ENCODE measurements at places on chromosomes 3 and 15.

DNA sequence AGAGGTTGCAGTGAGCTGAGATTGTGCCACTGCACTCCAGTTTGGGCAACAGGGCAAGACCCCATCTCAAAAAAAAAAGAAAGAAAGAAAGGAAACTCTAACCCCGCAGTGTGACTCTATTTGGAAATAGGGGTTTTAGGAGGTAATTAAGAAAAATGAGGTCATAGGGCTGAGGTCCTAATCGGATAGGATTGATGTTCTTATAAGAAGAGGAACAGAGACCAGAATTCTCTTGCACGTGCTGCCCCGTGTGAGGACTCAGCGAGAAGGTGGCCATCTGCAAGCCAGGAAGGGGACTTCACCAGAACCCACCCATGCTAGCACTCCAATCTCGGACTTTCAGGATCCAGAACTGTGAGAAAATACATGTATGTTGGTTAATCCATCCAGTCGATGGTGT lies 25.8 kb downstream of the KLHL6 start:
- no peak for DNase-seq

DNA sequence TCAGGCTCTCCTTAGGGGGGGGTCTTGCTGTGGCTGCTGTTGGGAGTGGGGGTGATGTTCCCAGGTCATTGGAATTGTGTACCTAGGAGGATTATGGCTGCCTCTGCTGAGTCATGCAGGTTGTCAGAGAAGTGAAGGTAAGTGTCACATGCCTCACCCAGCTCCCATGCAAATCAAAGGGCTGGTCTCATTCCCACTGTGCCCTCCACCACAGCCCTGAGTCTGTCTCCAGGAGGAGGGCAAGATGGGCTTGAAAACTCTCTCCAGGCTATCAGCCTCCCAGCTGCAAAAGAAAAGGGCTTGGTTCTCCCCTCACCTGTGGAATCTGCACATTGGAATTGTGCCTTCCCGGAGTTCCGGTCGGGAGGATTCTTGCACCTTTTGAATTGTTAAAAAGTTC lies 580.5 kb downstream of the NSUN3 start:
- DNase-seq, result no peak

DNA sequence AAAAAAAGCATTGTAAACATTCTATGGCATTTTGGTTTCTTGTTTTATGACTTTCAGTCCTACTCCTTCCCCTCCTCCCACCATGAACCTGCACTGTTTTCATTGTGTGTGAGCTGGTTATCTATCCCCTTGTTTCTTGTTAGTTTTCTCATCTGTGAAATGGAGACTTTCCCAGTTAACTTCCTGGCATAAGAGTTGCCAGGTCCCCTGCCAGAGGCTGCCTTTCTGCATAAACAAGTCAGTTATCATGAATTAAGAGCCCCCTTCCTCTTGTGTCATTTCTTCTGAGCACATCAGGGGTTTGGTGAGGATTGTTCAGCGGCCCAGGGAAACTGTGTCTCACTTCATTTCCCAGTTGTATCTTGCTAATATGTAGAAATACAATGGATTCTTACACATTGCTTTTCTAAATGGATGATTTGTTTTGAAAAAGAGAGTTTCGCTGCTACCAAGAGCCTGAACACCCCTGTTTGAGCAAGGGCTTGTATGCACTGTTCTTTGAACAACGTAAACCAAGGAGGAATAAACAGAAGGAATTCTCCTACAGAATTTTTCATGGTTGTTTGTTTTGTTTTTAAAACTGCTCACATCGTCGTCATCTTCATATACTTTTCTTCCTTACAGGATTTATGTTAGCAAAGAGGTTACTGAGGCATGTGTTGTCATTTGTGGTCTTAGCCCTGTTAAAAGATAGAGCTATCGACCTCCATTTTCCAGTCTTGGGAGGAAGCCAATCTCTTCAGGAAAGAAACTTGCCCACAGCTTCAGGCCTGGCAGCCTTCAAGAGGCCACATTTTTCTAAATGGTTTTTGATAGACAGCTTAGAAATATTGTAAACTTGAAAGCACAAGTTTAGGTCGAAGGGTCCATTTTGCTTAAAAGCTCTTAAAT lies 144.6 kb upstream of the IL12A start:
- DNase-seq, result no peak

DNA sequence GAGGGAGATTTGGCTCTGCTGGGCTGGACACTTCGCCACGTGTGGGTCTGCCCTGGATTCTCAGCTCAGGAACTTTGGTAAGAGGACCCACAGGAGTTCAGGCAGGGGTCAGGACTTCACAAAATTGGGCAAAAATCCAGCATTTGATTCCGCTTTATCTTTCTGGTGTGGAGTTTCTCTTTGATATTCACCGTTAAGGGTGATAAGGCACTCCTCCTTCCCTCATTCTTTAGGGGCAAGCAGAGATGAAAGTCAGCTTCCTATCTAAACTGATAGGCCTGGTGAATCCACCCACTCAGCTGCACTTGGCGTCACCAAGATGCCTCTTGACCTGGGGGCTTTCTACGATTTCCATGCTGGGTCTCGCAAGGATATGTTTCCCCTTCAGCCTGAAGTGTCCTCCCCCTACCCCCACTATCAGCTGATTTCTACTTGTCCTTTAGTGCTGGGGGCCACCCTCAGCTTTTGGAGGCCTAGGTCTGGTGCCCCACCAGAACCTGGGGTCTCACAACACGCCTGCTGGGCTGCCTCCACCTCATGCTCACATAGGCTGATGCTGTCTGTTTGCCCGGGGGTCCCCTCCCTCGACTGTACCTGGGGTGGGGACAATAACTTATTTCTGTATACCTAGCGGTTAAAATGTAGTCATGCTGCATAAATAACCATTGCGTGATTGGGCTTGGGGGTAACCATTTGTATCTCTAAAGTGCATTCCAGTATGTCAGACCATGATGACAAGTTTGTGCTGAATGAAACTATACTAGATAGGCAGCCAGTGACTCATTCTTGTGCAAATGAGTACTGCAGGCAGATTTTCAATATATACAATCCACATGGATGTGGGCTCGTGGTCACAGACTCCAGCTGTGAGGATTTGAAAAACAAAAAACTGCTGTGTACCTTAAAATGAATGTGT lies 248.3 kb downstream of the ADAMTS17 start:
- DNase-seq, result no peak

- no peak for DNase-seq
These were observed 7.4 kb upstream of the CCDC33 start for GRCh38 chr15:74228723-74229081.

- no peak for DNase-seq
These were observed 32.8 kb downstream of the MUC20 start for GRCh38 chr3:195753581-195753980.

Data from activated CD8-positive, alpha-beta memory T cell treated with anti-CD3 and anti-CD28 coated beads, Interleukin-2, amount 50 U/mL, for 4 hours (primary cell).